Endodermal cell (in vitro differentiated cells): ENCODE measurements at places on chromosomes 2 and 18.

- H3K27me3 ChIP-seq = no peaks in the 10 kb centered on the region
- H3K36me3 ChIP-seq = no peaks in the 10 kb centered on the region
- H3K27ac ChIP-seq = no peak overlapping the region
- H3K4me3 ChIP-seq = no peak overlapping the region
Observed at GRCh38 chr2:236947896-236948295, 137.8 kb upstream of the COPS8 start.

DNA sequence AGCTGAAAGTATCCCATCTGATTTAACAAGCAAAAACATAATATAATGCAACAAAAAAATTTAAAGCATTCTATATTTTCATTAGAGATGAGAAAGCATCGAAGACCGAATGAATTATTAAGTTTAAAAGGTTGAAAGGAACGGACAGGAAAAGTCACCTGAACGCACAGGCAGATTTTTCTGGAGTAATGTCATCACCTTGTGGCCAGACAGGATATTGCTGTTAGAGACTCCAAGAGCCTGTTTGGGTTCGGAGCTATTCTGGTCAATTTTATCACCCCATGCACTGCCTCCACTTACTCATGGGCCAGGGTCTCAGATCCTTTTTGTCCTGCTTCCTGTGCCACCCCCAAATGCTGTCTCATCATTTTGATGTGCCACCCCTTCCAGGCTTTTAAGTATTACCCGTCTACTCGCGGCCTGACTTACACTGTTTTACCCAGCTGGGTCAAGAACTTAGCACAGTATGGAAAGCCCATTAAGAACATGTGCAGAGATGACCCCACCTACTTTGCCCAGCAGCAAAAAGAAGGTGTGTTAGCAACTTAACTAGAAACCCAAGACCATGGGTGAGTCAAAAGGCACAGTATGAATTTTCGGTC lies 27.3 kb downstream of the GKN2 start:
- no peaks in the 10 kb centered on the region for H3K27me3 ChIP-seq
- H3K4me1 ChIP-seq = no peaks in the 10 kb centered on the region
- H3K4me3 ChIP-seq = no peak overlapping the region
- DNase-seq = peak; percentile 77

DNA sequence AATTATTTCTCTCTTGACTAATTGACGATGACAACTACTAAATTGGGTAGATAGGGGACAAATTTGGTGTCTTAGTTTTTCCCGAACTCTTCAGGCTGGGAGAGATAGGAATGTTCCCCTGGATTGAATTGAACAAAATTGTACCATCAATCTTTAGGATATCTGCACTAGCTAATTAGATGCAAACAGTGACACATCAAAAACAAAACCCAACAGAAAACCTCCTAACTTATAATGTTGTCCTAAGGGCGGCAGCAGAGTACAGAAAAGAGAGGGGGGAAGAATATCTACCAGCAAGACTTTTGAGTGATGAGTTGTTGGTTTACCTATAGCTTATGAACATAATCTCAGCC lies 342.9 kb downstream of the INSIG2 start:
- DNase-seq = no peak
- H3K4me3 ChIP-seq = no peak overlapping the region
- H3K27ac ChIP-seq = no peak overlapping the region
- H3K27me3 ChIP-seq = no peaks in the 10 kb centered on the region

DNA sequence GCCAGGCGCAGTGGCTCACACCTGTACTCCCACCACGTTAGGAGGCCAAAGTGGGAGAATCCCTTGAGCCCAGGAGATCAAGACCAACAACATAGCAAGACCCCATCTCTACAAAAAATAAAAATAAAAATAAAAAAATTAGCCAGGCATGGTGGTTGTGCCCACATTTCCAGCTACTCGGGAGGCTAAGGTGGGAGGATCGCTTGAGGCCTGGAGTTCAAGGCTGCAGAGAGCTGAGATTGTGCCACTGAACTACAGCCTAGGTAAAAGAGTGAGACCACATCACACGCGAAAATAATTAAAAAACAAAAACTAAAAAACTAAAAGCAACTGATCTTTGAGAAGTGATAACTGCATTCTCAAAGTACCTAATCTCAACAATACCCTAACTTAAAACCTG lies 1.8 kb downstream of the C2orf76 start:
- H3K27me3 ChIP-seq = no peaks in the 10 kb centered on the region
- H3K36me3 ChIP-seq = peaks cover 17% of the 10 kb centered on the region
- no peak for DNase-seq
- H3K4me1 ChIP-seq = peaks cover 4% of the 10 kb centered on the region

DNA sequence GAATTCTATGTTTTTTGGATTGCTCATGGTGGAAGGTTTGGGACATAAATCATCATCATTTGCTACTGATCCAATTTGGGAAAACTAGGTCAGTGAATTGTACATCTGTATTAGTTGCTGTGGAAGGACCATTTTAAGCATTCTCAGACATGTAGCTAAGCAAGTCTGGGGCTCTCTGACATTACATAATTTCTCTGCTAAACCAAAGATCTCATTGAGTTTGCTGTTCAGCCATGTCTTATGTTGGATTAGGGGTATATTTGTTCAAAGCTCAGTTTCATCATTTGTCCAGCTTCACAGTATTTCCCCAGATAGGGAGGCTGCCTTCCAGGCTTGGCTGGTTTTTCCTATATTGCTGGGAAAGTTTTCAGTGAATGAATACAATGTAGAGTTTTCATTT lies 399.7 kb downstream of the MTX2 start:
- no peak overlapping the region for H3K4me3 ChIP-seq
- DNase-seq = no peak
- no peak overlapping the region for H3K27ac ChIP-seq

DNA sequence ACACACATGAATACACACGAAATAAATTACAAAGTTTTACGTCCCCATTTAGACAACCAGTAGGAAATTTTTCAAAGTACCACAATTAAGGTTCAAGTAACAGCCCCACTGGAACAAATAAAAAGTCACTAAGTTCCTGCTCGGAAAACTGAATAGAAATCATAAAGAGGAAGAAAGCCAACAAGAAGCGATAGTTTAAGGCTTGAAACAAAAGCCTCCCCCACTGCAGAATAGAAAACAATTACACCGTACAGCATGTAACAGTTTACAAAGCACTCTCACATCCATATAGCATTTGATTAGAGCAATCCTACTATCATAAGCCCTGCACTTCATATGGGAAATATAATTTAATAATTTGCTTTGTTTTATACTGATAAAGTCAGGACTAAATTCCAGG lies 15.5 kb downstream of the KLF7 start:
- no peaks in the 10 kb centered on the region for H3K27me3 ChIP-seq
- H3K36me3 ChIP-seq = peaks cover 57% of the 10 kb centered on the region
- no peak for DNase-seq
- H3K4me1 ChIP-seq = peaks cover 22% of the 10 kb centered on the region
- H3K4me3 ChIP-seq = peak overlapping the region; percentile 71
- H3K27ac ChIP-seq = no peak overlapping the region

DNA sequence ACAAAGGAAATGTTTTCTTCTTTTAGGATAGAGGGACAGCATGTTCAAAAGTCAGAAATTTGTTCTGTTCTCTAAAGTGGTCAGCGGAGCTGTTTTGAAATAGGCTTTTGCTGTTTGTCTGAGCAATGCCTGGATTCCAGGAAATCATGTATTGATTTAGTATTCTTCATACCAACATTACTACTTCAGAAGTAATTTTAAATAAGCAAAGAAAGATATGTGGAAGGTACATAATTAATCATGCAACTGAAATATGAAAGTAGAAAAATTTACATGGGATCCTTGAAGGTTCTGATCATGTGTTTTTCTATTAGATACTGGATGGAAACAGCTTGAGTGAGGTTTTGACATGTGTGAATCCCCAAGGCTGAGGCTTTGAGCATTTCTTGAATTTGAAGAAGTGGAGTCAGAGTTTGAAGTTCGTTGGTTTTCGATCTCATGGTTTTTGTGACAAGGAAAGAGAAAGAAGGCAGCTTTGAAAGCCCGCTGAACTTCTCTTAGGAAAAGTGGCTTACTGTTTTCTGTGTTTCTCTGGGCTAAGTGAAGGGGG lies 220.0 kb downstream of the LDLRAD4 start:
- no peak for DNase-seq
- H3K27me3 ChIP-seq = no peaks in the 10 kb centered on the region
- H3K4me3 ChIP-seq = no peak overlapping the region
- no peaks in the 10 kb centered on the region for H3K36me3 ChIP-seq
- H3K4me1 ChIP-seq = no peaks in the 10 kb centered on the region

DNA sequence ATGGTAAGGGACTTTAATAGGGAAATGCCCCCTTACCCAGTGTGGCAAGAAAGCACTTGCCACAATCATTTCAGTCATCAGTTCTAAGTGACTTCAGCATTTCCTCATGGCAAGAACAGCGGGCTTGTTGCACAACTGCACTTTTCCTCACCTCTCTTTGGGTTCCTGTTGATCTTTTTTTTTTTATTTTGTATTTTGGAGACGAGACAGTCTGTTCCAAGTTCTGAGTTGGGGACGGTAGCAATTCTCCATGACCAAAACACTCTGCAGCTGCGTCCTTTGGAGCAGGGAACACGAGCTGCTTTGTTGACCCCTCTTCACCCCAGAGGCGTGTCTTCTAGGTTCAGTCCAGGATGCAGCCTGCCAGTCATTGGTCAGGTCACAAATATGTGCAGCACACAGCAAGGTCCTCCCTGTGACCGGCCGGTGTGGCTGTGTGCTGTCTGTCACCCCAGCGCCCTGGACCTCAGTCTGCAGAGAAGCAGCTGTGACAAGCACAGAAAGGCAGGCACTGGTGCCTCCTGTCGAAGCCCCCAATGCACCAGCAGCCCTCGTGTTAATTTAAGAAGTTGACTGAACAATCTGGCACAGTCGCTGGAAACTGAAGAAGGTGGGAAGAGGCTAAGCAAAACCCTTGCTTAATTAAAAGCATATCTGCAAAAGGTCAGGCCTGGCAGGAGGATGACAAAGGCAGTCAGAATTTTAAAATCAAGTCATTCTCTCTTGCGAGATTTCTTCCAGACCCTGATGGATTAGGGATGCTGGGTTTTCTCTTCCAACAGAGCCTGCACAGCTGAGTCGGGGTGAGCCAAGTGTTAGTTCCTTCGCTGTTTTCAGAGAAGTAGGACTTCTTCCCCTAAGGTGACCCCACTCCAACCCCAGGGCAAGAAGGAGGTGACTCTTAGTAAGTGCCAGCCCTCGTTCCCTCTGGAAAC lies 96.7 kb upstream of the COPS8 start:
- H3K27me3 ChIP-seq = no peaks in the 10 kb centered on the region
- peaks cover 11% of the 10 kb centered on the region for H3K4me1 ChIP-seq
- DNase-seq = peak; percentile 28
- H3K36me3 ChIP-seq = no peaks in the 10 kb centered on the region
- H3K4me3 ChIP-seq = no peak overlapping the region

DNA sequence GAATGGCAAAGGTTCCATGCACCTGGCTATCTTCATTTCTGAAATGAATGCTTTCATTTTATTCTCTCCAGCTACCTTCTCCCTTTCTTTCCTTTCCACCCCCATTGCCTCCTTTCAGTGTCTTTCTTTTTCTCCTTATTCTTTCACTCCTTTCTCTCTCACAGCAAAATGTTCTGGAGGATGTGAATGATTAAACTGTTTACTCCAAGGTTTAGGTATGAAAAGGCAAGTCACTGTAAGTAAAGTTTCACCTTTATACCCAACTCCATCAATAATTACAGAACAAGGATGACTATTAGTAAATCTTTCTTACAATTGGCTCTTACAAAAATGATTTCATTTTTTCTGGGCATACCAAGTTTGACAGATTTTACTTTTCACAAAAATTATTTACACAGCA lies 4.3 kb downstream of the PAX8 start:
- no peak overlapping the region for H3K4me3 ChIP-seq
- no peak for DNase-seq
- H3K4me1 ChIP-seq = peaks cover 10% of the 10 kb centered on the region
- H3K36me3 ChIP-seq = no peaks in the 10 kb centered on the region

DNA sequence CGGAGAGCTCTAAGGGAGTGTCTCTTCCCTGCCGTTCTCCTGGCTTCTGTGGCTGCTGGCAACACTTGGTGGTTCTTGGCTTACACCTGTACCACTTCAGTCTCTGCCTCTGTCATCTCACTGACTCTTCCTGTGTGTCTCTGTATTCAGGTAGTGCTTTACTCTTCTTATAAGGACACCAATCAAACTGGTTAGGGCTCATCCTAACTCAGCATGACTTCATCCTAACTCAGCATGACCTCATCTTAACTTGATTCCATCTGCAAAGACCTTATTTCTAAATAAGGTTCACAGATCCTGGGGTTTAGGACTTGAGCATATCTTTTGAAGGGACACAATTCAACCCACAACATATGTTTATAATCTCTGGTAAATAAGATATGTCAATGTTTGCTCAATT lies 51.6 kb upstream of the DSEL start:
- no peak overlapping the region for H3K4me3 ChIP-seq
- DNase-seq = no peak
- H3K36me3 ChIP-seq = no peaks in the 10 kb centered on the region
- H3K27ac ChIP-seq = no peak overlapping the region
- H3K4me1 ChIP-seq = no peaks in the 10 kb centered on the region
- H3K27me3 ChIP-seq = no peaks in the 10 kb centered on the region

GRCh38 chr2:165863810-165864261 lies 69.8 kb upstream of the GALNT3 start:
- H3K27ac ChIP-seq = peak overlapping the region; percentile 95
- H3K36me3 ChIP-seq = no peaks in the 10 kb centered on the region
- DNase-seq = no peak
- H3K4me1 ChIP-seq = no peaks in the 10 kb centered on the region
- H3K4me3 ChIP-seq = no peak overlapping the region

- no peaks in the 10 kb centered on the region for H3K27me3 ChIP-seq
- no peak for DNase-seq
- H3K36me3 ChIP-seq = no peaks in the 10 kb centered on the region
- no peak overlapping the region for H3K27ac ChIP-seq
- H3K4me1 ChIP-seq = no peaks in the 10 kb centered on the region
- no peak overlapping the region for H3K4me3 ChIP-seq
Observed at GRCh38 chr2:121173112-121173511, 111.9 kb downstream of the TFCP2L1 start.

- DNase-seq = no peak
- no peaks in the 10 kb centered on the region for H3K36me3 ChIP-seq
Observed at GRCh38 chr2:124661558-124661957, 636.5 kb downstream of the CNTNAP5 start.

DNA sequence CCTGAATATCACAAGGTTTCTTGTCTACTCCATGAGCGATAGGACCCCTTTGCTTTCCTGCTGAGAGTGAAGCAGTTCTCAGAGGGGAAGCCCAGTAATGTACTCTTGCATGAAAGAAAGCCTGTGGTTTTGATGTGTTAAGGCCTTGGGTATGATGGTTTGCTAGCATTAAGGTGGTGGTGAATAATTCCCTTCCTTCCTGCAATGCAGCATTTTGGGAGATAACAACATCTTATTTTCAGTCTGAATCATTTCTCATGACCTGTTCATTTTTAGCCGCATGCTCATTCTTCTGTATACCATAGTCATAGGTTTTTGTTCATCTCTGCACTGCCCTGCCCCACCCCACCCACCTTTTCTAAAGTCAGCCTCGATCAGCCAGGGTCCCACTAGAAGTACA lies 66.2 kb downstream of the HNMT start:
- no peak overlapping the region for H3K4me3 ChIP-seq
- no peaks in the 10 kb centered on the region for H3K36me3 ChIP-seq
- no peak overlapping the region for H3K27ac ChIP-seq
- DNase-seq = no peak
- H3K27me3 ChIP-seq = no peaks in the 10 kb centered on the region

GRCh38 chr2:202944816-202945215 lies 32.7 kb downstream of the CARF start:
- H3K36me3 ChIP-seq = no peaks in the 10 kb centered on the region
- no peak for DNase-seq
- no peaks in the 10 kb centered on the region for H3K27me3 ChIP-seq
- no peak overlapping the region for H3K27ac ChIP-seq
- no peak overlapping the region for H3K4me3 ChIP-seq

- peaks cover 5% of the 10 kb centered on the region for H3K4me1 ChIP-seq
- no peak overlapping the region for H3K27ac ChIP-seq
- no peaks in the 10 kb centered on the region for H3K36me3 ChIP-seq
Observed at GRCh38 chr2:62856228-62857040, 150.9 kb downstream of the EHBP1 start.
